ENCODE measurements at places on chromosomes 4 and X.

GRCh38 chr4:70984589-70984988 is 8.9 kb upstream of the DCK start:
- DNase-seq, result no peak

- no peak for DNase-seq
Measured at GRCh38 chr4:184355857-184356256, 118.5 kb downstream of the IRF2 start.

DNA sequence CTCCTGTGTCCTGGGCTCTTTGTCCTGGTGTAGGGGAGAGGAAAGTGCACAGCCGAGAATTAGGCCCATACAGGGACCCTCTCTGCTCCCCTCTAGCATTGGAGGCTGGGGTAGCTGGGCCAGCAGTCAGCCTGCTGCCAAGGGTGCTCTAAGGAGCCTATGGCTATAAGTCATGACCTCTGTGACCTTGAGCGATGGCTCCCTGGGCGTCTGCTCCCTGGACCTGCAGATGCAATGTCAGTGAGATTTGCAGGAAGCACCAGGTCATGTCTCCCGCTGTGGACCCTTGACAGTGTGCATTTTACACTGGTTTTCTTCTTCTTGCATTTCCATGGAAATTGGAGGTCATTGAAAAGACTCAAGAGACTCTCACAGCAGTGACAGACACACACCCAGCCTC is 234.1 kb upstream of the PSAPL1 start:
- DNase-seq, result no peak

DNA sequence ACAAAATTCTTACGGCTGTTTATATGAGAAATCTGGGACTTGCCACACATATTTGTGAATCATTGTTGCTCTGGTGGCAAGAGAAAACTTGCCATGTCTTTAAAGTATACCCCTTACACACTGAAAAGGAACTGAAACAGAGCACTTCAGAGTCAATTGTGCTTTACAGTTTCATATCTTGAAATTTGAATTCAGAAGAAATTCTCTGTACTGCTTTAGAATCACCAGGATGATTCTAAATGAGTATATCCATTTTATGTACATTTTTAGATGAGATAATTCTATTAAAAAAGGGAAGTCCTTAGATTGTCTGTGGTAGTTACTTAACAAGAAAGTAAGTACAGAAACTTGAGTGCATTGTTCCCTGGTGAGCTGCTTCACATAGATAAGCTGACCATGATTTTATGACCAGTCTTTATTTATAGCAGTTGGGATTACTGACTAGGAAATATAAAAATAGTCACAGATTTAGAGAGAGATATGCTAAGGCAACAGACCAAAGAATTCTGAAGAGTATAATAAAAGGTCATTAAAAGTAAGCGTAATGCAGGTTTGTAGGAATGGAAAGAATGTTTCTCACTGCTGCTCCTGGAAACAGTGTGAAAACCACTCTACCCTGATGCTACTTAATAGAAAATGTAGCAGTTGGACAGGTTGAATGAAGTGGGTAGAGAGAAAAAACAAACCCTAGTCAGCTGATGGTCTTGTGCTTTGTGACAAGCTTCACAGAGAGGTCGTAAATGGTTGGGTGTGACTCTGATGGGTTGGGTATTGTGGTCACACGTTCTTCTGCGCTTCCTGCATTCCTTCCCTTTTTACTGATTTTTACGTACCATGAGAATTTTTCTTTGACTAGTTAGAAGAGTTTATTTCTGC is 41.0 kb downstream of the FNIP2 start:
- no peak for DNase-seq

GRCh38 chrX:666762-667720 is 36.5 kb downstream of the SHOX start:
- no peak for DNase-seq

DNA sequence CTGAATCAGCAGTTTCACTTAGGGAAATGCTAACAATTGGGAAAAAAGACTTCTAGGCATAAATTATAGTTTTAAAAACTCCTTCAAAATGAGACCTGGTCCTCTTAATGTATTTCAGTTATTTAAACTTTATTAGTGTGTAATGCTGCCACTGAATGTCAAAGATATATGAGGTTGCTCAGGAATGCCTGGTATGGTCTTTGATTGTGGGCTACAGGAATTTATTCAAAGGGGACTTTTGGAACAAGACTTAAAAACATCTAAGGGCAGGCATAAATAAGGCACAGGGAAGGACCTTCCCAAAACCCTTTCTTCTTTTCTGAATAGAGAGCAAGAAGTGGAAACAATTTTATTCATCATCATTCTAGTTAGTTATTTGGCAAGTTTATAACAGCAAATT is 439.1 kb downstream of the TLL1 start:
- no peak for DNase-seq

GRCh38 chrX:47574547-47575301 is 7.5 kb upstream of the TIMP1 start:
- DNase-seq, result no peak

- no peak for DNase-seq
Measured at GRCh38 chr4:90799895-90800294, 672.7 kb downstream of the CCSER1 start.

GRCh38 chrX:145003443-145003842 is 243.9 kb upstream of the SPANXN1 start:
- no peak for DNase-seq

DNA sequence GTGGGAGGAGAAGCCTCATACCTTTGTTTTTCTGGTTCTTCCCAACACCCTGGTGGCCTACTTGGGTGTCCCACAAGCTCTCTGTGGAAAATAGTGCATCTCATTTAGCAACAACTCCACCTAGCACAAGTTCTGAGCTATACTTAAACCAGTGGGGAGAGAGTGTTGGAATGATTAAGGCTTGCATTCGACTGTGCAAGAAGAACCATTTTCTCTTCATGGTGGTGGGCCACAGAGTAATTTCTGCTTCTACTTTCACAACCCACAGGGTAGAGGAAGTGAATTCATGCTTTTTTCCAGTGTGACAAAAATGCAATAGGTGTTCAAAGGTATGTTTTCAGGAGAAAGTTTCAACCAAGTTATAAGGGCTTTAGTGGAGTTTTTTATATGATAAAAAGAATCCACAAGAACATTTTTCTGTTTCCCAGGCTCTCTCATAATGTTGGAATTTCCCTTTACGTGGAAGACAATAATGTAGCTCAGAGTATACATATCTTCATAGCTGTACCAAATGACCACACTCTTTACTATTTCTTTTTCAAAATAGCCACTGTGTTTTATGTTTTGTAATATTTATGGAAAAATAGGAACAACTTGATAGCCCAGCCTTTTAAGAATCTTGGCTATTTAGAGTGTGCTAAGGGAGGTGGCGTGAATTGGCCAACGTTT is 80.3 kb upstream of the HHIP start:
- no peak for DNase-seq

DNA sequence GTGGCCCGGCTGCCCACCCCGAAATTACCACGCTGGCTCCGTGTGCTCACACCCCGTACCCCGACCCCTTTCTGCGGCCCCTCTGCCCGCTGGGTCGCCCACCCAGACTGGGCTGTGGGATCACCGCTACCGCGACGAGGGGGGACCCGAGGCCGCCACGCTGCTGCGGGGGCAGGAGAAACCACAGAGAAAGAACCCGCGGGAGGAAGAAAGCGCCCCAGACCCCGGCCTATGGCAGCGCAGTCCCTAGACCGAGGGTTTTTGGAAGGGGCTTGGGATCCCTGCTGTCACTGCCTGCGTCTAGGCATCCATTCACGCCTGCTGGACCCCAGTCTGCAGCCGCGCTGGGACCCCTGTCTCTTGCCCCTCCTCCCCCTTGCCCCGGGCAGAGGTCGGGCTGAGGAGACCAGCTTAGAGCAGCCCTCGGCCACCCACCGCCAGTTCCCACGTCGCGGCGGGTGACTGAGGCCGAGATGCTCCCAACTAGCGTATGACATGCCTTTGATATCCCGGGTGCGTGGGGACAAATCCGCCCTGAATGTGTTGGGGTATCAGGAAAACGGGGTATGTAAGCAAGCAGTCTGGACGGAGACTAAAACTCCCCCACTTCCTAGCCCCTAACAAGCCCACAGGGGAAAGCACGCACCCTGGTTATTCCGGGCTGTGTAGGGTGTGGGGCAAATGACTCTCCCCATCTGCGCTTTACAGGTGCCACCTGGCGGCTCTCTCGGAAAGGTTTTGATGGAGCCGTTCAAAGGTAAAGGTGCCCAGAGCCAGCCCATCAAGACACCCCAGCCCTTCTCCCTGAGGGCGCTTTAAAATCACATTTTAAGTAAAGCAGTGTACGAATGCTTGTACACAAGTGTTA is 862 bp upstream of the INPP4B start:
- DNase-seq, result peak; percentile 75

- DNase-seq, result no peak
Measured at GRCh38 chr4:90621080-90621479, 493.9 kb downstream of the CCSER1 start.

GRCh38 chrX:112012360-112012759 is 70.2 kb downstream of the TRPC5 start:
- no peak for DNase-seq

- no peak for DNase-seq
Measured at GRCh38 chrX:17591741-17592110, 145.6 kb upstream of the SCML1 start.

DNA sequence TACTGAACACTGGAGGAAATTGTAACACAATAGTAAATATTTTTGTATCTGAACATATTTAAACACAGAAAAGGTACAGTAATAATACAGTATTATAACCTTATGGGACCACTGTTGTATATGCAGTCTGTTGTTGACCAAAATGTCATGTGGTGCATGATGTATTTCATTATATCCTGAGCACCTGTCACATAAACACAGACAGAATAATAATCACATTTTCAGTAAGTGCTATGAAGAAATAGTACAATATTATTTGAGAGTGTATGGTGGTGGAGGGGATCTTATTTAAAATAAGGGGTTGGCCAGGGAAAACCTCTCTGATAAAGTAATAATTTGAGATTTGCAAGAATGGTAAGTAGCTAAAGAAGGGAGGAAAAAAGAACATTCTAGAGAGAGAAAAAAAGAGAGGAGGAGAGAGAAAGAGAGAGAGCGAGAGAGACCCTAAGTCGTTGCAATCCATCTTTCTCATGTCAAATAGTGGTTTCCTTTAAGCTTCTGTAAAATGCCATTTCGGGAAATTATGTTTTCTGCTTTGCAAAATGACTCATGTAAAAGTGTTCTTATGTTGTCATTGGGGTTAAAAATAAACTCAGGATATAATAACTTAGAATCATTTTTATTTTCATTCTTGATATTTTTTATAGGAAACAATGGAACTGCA is 19.3 kb upstream of the CLNK start:
- DNase-seq, result no peak

DNA sequence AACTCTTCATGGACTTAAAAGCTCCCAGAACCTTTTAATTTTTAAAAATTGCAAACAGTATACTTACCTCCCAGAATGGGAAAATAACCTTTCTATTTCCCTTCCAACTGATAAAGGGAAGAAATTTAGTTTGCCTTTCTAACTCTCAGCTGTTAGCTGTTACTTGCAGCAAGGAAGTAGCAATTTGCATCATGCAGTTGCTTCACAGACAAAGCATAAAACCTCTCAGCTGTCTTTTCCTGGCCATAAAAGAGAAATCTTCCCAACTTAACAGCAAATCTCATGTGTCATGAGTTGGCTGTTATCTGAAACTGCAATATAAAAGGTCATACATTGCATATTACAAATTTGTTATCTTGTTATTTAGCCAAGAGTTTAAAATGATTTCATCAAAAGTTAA is 18.4 kb downstream of the C4orf17 start:
- DNase-seq, result no peak

GRCh38 chrX:130825525-130825924 is 77.5 kb downstream of the ENOX2 start:
- DNase-seq, result no peak

- DNase-seq, result peak; percentile 19
Measured at GRCh38 chrX:110992611-110993010, 103.4 kb upstream of the PAK3 start.

- DNase-seq, result no peak
Measured at GRCh38 chr4:34269613-34270012, 1974.7 kb downstream of the ARAP2 start.

- DNase-seq, result no peak
Measured at GRCh38 chr4:15836362-15836761, 58.2 kb downstream of the CD38 start.

GRCh38 chrX:122863067-122863466 is 321.0 kb upstream of the GRIA3 start:
- no peak for DNase-seq

DNA sequence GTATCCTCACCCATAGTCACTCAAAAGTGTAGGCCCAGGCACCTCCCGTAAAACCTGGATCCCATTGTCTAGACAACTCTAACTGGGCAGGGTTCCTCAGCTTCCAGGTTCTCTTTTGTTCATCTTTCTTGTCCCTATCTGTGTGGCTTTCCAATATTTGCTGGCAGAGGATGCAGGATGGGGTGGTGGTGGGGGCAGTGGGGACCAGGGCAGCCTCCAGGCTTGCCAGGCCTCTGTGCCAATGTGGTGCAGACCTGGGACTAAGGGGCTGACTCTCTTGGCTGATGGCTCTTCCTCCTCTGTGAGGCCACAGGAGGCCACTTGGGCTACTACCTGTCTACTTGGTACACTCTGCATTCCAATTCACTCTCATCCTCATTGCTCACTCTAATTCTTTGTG is 76.4 kb downstream of the NBDY start:
- no peak for DNase-seq

DNA sequence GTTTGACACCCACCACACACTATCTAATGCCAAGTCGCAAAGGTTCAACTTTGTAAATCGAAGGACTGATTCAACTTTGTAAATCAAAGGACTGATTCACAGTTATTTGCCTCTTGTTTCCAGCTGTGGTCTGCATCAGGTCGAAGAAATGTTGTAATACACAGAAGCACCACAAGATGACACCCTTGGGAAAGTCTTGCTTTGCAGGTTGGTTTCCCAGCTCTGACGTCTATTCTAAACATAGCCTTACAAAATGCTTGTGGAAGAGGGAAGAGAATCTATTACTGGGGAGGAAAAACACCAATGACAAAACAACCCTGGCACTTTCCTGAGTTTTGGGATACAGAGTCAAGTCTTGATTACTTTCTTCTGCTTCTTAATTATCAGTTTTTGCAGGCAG is 35.3 kb downstream of the SUPT20HL1 start:
- DNase-seq, result peak; percentile 68

DNA sequence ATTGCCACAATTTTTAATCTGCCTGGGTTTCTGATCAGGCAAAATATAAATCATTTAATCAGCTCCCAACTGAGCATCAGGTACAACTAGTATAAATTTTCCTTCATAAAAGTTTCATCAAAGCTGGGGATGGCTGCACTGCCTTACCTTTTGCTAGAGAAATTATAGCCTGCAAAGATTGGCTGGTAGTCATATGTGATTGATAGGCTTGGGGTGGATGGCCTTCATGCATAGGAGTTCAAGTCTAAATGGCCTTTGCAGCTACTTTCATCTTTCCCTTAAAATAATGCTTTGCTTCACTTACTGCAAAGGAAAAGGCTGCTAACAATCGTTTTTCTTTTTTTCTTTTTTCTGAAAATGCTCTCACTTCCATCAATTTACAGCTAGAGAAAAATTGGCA is 739.7 kb downstream of the CENPC start:
- no peak for DNase-seq

DNA sequence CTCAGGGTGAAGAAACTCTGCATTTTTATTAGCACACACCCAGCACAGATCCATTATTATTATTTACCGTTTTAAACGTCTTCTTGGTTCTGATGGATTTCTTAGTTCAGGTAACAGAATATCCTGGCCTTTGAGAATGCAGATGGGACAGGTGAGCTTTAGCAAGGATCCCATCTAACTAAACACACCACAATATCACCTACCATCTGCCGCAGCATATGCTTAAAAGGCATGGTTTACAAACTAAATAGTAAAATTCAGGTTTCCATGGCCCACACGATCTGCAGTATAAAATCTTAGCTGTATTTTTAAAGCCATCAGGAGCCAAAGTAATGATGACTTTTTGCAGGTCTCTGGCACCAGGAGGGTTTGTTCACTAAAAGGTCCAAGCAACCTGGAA is 31.7 kb upstream of the GATB start:
- no peak for DNase-seq
